ENCODE measurements at places on chromosomes 16 and 17.

- no peak for DNase-seq
Measured at GRCh38 chr17:74159226-74159840, 44.1 kb upstream of the RPL38 start.

GRCh38 chr17:28372203-28372944 lies 880 bp downstream of the SARM1 start:
- DNase-seq: no peak

DNA sequence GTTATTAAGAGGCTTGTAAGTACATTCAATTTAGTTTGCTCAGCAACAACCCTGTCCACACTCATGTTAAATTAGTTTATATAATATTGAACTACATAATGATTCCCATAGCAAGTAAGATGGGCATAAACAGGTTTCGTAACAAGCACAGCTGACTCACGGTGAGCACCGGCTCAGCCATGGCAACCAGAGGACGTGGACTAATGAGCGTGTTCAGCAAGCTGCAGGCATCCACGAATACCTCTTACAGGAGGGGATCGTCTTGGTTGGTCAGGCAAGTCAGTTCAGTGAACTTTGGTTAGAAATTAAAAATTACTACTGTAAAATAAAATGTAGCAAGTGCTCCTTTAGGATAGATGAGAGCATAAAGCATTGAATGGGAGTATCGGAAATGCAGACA lies 58.4 kb downstream of the ELAC2 start:
- no peak for DNase-seq

- no peak for DNase-seq
Measured at GRCh38 chr16:3945751-3946603, 65.5 kb upstream of the CREBBP start.

DNA sequence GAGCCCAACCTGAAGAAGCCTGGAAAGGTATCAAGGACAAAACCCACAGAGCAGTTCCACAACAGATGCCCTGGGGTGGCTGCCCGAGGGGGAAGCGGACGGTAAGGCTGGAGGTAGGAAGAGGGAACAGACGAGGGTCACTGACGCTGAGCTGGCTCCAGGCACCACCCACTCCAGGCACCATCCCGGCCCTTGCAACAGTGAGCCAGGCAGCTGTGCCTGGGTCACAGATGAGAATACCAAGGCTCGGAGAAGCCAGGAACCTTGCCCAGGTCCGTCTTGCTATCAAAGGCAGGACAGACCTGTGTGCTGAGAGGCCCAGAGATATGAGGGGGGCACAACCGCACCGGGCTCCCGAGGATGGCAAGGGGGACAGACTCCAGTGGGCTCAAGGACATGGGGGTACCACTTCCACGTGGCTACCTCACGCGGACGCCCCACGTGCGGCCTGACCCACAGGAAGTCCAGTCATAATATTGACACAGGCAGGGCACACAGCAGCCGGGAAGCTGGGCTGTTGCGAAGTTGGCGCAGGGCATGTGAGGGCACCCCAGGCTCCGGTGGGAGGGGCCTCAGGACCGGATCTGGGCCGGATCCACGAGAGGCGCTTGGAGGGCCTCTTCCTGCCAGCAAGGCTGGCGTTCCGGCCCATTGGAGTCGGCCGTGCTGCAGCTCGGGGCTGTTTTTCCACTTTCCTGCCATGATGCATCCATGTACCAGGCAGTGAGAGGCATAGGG lies 29.9 kb downstream of the PEMT start:
- DNase-seq: no peak

DNA sequence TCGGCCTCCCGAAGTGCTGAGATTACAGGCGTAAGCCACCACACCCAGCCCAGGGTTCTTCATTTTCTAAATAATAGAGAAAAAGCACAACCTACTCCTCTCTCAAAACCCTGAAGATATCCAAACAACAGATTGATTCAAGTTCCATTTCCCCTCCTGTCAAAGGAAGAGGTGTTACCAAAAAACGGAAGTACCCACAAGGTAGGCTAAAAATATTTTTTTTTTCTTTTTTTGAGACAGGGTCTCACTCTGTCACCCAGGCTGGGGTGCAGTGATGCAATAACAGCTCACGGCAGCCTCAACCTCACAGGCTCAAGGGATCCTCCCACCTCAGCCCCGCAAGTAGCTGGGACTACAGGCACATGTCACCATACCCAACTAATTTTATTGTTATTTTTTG lies 18.9 kb downstream of the UTP6 start:
- no peak for DNase-seq

DNA sequence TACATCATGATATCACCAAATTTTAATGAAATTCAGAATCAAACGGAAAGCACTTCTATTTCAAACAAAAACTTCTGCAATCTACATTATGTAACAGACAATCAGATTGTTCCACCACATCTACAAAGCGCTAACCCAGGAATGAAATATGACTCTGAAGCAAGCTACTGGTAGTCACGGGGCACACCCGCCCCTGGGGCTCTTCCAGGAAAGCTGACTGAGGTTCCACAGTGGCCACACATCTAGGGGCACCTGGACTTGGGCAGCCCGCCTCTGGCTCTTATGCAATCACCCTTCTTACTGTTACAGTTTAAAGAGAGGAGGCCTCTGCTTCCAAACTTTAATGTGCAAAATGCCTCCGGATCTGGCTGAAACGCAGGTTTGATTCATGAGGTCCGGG lies 27.5 kb downstream of the ZCCHC14 start:
- DNase-seq: no peak

DNA sequence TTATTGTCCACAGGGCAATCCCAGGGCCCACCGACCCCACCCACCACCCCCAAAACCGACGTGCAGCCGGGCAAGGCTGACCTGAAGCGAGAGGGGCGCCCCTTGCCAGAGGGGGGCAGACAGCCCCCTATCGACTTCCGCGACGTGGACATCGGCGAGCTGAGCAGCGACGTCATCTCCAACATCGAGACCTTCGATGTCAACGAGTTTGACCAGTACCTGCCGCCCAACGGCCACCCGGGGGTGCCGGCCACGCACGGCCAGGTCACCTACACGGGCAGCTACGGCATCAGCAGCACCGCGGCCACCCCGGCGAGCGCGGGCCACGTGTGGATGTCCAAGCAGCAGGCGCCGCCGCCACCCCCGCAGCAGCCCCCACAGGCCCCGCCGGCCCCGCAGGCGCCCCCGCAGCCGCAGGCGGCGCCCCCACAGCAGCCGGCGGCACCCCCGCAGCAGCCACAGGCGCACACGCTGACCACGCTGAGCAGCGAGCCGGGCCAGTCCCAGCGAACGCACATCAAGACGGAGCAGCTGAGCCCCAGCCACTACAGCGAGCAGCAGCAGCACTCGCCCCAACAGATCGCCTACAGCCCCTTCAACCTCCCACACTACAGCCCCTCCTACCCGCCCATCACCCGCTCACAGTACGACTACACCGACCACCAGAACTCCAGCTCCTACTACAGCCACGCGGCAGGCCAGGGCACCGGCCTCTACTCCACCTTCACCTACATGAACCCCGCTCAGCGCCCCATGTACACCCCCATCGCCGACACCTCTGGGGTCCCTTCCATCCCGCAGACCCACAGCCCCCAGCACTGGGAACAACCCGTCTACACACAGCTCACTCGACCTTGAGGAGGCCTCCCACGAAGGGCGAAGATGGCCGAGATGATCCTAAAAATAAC lies 3.0 kb downstream of the SOX9 start:
- no peak for DNase-seq

All from nucleus accumbens (tissue), 56 donors.